ENCODE measurements at places on chromosomes 6 and 20. TPM values are rescaled to one million over a fixed set of nuclear protein-coding genes. Genes with fewer than 3 reads are reported as not detected.

DNA sequence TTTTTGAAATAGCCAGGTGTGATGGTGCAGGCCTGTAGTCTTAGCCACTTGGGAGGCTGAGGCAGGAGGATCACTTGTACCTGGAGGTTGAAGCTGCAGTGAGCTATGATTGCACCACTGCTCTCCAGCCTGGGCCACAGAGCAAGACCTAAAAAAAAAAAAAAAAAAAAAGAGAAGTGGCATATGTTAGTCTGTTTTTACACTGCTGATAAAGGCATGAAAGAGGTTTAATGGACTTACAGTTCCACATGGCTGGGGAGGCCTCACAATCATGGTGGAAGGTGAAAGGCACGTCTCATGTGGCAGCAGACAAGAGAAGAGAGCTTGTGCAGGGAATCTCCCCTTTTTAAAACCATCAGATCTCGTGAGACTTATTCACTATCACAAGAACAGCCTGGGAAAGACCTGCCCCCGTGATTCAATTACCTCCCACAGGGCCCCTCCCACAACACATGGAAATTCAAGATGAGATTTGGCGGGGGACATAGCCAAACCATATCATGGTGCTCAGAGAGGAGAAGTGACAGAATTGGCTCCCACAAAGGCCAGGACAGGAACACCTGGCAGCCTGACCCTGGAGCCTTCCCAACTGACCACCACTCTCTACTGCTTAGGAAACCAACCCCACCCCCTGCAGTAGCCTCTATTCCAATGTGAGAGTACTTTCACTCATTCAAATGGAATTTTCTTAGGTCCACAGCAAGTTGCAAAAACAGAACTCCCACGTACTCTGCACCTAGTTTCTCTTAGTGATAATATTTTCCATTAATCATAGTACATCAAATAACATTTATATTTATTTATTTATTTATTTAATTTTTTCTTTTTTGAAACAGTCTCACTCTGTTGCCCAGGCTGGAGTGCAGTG, 29.8 kb downstream of the ARHGAP40 start:
- DNase-seq: no peak

GRCh38 chr6:155340464-155341129, 26.3 kb upstream of the TFB1M start:
- DNase-seq: peak; percentile 18

GRCh38 chr20:40703975-40704530, 15.0 kb upstream of the MAFB start:
- DNase-seq: no peak

MLN gene
- not detected for total RNA-seq

DNA sequence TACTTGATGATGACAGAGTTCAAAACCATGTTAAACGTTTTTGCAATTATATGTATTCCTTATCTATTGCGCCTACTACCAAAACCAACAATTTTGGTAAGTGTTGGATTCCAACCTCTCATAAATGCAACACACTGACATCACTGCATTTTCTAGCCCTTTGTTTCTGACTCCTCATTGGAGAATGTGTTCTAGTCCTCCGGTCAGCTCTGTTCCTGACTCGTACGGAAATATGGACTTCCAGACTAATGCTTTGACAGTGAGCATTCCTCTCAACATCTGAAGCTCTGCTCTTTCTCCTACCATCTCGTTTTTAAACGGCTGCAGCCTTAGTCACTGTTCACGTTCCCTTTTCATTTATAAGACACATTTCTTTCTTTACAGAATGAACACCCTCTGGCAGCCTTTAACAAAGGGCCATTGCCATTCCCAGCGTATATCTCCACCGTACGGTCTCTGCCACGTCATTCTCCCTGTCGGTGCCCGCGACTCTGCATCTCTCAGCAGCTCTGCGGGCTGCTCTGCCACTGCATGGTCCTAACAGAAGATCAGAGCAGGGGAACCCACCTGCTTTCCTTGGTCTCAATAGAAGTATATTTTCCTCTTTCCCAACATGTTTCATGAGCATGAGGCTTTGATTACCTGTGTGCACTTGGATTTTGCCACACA, 103.0 kb upstream of the SYNDIG1 start:
- no peak for DNase-seq

GRCh38 chr20:13250251-13250650, 29.2 kb downstream of the ISM1 start:
- DNase-seq: no peak

MRAP2 gene
- 4.2 TPM for total RNA-seq

- DNase-seq: no peak
These were observed 72.8 kb upstream of the CDYL start for GRCh38 chr6:4703382-4703781.

GRCh38 chr6:62284725-62285124, 1.3 kb downstream of the KHDRBS2 start:
- no peak for DNase-seq

SPATA25 gene
- 0.41 TPM for total RNA-seq

DNA sequence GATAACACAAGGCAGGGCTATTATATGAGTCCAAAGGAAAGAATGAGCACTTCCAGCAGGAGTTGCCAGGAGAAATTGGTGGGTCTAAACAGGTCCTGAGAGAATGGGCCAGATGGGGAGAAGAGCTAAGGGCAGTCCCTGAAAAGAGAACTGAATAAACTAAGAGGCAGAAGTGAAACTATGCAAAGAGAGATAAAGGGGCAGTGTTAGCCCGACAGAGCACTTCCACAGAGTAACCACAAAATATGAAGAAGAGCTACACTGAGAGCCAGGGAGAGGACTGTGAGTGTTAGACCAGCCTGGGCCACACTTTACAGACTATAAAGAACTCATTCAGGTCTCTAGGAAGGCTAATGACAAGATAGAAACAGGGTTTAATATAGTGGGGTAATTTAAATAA, 43.8 kb downstream of the RALGAPA2 start:
- DNase-seq: no peak

CAGE1 gene
- total RNA-seq: 0.21 TPM

DNA sequence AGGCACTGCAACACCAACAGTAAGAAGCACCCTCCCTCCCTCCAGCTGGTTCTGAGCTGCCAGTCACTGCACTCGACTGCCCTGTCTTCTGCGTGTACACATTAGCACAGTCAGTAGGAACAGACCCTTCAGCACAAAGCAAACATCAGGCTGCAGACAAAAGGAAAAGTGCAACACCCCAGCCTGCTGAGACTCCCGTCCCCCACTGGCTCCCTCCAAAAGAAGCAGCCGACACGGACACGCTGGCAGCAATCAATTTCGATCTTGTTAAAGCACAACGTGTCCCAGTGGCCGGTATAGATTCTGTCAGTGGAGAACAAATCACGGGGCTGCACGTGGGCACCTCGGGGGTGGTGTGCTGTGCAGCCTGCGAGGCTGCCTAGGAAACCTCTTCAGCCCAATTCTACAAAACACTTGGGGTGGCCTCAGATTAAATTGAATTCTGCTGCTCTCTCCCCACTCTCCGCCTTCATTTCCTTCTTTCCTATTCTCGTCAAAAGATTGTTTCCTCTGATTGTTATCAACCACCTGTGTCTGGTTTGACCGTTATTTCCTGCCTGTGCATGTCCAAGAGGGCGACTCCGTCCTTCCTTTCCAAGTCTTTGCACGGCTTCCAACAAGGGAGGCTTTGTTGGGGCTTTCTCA, 38.7 kb downstream of the TRAF3IP2 start:
- no peak for DNase-seq

MAFB gene
- total RNA-seq: 2.4 TPM

- DNase-seq: no peak
These were observed 95.1 kb upstream of the SASH1 start for GRCh38 chr6:148247386-148248063.

DNA sequence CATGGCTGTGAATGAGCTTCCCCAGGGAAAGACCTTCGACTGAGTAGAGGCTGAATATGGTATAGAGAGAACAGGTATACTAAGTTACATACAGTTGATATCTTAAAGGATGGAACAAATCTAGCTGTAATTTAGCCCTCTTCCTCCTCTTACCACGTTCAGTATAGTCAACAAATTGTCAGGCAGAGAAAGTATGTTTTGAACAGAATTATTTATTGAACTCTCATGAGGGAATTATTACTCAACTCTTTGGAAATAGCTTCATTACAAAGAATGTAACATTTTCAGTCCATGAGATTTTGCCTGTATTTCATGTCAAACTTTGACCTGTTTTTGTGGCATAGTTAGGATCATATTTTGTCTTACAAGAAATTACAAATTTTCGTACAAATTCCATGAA, 63.0 kb downstream of the SH3BGRL2 start:
- no peak for DNase-seq

DNA sequence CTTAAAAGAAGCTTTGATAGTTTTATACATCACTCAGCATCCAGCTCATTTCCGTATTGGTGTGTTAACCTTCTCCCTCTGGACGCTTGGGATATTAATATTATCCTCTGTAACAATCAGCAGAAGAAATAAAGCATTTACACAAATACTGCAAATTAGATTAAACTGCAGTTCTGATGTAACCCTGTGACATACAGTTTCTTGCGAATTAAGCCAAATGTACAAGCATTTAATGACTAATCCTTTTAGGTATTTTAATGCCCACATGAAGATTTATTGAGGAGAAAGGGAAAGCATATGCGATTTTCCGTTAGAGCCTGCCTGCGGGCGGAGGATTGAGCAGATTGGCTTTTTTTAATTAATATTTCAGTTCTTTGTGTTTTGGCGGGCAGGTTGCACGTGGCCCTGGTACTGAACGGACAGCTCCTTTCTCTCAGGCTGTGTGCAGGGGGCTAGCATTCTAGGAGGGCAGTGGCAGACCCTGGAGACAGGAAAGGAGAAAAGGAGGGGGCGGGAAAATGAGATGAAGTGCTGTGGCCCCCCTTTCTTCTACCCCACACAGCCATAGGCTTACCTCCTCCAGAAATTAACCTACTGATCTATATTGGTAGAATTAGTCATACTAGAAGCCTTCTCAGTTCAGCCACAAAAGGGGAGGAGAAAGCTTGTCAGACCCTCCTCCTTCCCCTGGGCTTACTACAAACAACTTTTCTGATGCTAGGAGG, 14.1 kb upstream of the TFAP2D start:
- no peak for DNase-seq

- no peak for DNase-seq
These were observed 48.8 kb downstream of the NT5E start for GRCh38 chr6:85498596-85499258.

GRCh38 chr6:158512809-158513208, 47.1 kb upstream of the TMEM181 start:
- DNase-seq: no peak

GRCh38 chr6:37699138-37699766, 1.6 kb upstream of the MDGA1 start:
- no peak for DNase-seq

GRCh38 chr6:7238900-7239589, 74.0 kb downstream of the SSR1 start:
- DNase-seq: peak; percentile 83

DNA sequence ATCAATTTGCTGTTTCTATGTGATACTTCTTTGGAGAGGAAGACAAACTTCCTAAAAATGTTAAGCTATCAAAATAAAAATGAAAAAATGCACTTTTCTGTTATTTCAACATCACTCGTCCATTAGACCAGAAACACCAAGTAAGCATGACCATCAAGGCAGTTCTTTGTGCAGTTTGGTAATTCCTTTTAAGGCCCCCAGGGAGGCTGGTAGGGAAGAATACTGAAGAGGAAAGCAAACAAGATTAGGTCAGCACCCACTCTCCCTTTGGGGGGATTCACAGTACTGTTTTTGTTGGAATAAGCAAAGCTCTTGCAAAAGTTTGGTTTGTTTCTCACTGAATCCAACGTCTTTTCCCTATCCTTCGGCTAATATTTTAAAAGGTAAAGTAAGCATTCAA, 206.8 kb upstream of the SLC35B3 start:
- DNase-seq: no peak

FARS2 gene
- 21.2 TPM for total RNA-seq

Data from H7 (cell line).